ENCODE measurements at places on chromosomes 13 and 19.

- DNase-seq, result no peak
These were observed 2.7 kb downstream of the DACH1 start for GRCh38 chr13:71864094-71864985.

- no peak for DNase-seq
These were observed 87.4 kb upstream of the TEX29 start for GRCh38 chr13:111233080-111233479.

- DNase-seq, result no peak
These were observed 132.6 kb downstream of the EFNB2 start for GRCh38 chr13:106402866-106403265.

GRCh38 chr13:37621811-37622361, 23.3 kb upstream of the POSTN start:
- no peak for DNase-seq

- no peak for DNase-seq
These were observed 32.0 kb downstream of the SLC7A9 start for GRCh38 chr19:32837531-32837930.

DNA sequence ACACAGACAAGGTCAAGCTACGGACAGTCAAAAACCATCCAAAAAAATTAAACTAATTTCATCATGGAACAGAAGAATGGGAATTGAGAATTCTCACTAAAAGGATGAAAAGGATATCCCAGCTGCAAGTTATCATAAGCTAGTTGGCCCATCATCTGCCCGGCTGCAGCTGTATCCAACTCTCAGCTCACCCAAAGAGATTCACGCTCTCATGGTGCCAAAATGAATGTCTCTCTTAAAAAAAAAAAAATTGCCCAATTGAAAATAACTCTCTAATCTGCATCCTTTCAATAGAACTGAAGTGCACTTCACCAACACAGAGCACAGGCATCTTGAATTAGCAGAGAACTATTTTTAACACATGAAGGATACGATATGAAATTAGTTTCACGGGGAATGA, 20.0 kb downstream of the ENOX1 start:
- peak; percentile 79 for DNase-seq

GRCh38 chr19:40638327-40638726, 37.2 kb downstream of the LTBP4 start:
- DNase-seq, result no peak

- no peak for DNase-seq
These were observed 2.2 kb downstream of the ELOF1 start for GRCh38 chr19:11556634-11557420.

DNA sequence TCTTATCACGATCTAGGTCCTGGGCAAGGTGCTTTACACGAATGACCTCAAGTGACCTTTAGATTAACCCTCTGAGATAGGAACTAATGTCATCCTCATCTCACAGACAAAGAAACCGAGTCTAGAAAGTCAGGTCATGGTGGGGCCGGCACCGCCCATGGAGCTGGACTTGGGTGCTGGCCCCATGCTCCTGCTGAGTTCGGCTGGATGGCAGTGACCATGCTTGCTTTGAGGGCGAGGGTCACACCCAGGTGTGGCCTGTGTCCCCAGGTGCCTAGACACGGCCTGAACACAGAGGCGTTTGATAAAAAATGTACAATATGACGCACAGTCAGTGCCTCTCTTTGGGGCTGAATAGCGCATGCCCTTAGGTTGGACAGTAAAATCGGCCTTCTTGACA, 26.8 kb downstream of the COL4A2 start:
- DNase-seq, result no peak

GRCh38 chr19:45280471-45280961, 29.4 kb downstream of the MARK4 start:
- DNase-seq, result no peak

- DNase-seq, result peak; percentile 100
These were observed 86.2 kb downstream of the IRS2 start for GRCh38 chr13:109700176-109700575.

GRCh38 chr13:95067303-95067702, 233.9 kb downstream of the ABCC4 start:
- no peak for DNase-seq

DNA sequence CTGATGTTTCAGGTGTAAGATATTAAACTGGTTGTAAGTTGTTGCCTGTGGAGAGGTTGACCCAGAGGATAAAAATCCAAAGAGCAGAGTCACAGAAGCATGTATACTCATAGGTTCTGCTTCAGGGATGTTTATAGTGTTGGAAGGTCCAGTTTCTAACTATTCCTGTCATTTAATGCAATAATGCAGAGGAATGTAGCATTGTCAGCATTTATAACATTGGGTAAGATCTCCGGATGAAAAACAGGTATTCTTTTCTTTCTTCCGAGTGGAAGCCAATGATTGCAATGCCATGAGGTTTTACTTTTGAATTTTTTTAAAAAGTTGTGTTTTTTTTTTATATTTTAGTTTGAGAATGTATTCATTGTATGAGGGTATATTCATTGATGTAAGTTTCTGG, 771.0 kb downstream of the PCDH9 start:
- DNase-seq, result no peak

GRCh38 chr13:81246556-81246955, 905.6 kb upstream of the SPRY2 start:
- DNase-seq, result no peak

GRCh38 chr19:15124572-15125231, 17.5 kb downstream of the SYDE1 start:
- DNase-seq, result no peak

GRCh38 chr19:49767381-49767780, 580 bp downstream of the AP2A1 start:
- no peak for DNase-seq

DNA sequence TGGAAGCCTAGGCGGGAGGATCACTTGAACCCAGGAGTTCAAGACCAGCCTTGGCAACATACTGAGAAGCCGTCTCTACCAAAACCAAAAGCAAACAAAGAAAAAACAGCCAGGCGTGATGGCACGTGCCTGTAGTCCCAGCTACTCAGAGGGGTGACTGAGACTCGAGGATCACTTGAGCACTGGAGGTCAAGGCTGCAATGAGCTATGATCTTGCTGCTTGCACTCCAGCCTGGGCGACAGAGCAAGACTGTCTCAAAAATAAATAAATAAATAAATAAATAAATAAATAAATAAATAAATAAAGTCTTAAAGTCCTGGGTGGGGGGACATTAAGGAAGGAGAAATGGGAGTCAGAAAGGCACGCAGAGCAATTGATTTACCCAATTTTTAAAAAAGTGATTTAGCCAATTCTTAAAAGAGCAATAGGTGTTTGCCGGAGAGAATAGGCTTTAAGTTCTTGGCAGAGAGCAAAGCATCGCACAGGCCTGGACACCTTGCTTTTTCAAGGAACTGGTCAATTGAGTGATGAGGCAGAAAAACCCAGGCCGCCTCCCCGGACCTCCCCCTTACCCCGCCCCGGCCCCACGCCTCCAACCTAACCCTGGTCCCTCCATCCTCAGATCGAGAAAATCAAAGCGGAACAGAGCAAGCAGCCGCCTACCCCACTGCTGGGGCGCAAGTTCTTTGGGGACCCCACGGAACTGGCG, 9.5 kb upstream of the SHKBP1 start:
- DNase-seq, result peak; percentile 59

DNA sequence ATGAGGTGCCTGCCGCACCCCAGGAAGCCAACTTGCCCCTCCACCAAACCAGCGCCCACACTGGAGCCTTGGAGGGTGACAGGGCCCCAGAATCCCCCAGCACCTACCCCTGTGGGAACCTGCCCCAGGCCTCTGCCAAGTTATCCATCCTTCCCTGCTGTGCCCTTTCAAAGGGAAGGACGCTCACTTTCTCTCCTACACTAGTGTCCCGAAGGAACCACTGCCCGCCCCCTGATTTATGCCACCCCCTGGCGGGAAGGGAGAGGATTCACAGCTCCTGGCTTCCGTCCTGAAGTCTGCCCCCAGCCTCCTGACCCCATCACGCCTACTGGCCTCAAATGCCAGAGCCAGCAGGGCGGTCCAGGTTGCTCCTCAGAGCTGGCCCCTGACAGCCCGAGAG, 1.4 kb downstream of the EVI5L start:
- DNase-seq, result no peak

DNA sequence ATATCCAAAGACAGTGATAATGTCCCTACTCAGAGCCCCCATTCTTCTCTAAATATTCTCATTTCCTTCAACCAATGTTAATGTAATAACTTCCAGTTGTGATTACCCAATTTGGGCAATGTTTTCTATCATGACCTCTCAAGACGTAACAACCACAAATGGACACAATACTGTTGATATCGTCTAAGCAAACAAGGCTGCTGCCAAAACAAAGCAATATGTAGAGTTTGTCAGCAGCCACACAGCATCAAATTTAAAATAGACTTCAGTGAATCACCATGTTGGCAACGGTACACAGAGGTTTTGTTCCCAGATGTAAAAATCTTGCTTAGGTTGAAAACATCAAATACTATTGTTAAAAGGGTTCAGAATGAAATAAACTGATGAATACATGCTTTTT, 205.1 kb downstream of the DACH1 start:
- no peak for DNase-seq

DNA sequence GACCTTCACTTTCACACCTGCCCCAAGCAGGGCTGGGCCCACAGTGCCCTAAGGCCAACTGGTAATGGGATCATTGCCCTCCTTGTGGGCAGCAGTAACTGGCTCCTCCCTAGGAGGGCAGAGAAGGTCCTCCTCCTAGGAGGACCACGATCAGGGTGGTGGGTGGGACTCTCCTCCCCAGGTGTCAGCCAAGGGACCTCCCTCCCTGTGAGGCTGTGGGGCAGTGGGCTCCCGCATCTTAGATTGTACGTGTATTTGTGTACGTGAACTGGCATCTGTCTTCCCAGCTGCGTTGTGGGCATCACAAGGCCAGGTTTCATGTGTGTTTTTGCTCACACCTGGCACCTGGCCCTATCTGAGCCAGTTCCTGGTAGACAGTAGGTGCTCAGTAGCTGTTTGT, 111.8 kb downstream of the SOX1 start:
- no peak for DNase-seq

GRCh38 chr19:31096935-31097545, 252.2 kb downstream of the TSHZ3 start:
- no peak for DNase-seq

- DNase-seq, result no peak
These were observed 1411.5 kb downstream of the SLITRK5 start for GRCh38 chr13:89082623-89083022.

GRCh38 chr13:110382229-110382628, 75.1 kb downstream of the COL4A2 start:
- DNase-seq, result no peak

GRCh38 chr13:50080911-50081678, 65.9 kb downstream of the KCNRG start:
- peak; percentile 38 for DNase-seq

GRCh38 chr19:33254245-33254824, 28.7 kb upstream of the SLC7A10 start:
- no peak for DNase-seq

DNA sequence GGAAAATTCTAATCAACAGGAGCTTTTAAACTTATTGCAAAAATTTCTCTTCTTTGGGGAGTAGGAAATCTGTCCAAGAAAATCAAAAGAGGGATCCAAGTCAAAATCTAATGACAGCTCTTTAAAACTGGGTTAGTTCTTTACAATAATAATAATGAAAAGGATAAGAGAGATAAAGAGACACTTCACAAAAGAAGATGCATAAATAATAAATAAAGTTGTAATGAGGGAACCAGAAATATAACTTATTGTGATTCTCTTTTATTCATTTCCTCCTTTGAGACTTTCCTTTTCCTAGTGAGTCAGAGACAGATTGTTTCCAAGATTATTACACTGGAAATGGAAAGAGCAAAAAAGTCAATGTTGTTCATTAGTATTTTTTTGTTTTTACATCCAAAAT, 1029.3 kb downstream of the PCDH17 start:
- no peak for DNase-seq

DNA sequence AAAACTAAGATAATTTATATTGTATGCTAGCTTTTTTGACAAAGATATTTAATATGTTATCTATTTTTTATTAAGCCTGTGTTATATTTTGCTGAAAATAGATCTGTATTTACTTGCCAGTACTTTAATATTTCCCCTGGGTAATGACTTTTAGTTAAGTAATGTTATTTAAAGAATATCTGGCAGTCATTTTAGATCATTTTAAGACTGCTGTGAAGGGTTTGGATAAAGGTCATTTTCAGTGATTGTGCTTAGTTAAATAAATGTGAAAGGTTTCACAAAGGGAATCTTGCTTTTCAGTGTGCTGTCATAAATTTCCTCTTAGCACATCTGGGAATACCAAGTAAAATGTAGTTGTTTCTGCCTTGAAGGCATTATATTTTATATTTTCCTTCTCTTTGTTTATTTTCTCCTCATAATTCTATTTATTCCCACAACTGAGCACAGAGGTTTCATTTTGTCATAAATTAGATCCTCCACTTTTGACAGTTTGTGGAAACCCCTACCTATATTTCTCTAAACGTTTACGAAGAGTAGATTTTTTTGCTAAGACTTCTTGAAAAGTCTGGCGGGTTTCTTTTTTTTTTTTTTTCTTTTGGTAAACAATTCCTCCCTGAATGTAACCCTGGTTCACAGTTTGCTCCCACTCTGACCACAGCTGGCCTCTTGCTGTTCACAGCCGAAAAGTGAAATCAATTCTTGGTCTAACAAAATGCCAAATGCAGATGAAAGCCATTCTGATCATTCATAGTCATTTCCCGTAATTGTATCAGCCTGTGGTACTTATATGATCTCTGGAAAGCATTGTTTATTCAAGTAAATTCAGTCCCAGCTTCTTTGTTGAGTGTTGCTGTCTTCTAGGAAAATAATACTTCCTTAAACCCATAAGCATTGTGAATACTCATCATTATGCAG, 87.8 kb downstream of the MAB21L1 start:
- DNase-seq, result no peak

DNA sequence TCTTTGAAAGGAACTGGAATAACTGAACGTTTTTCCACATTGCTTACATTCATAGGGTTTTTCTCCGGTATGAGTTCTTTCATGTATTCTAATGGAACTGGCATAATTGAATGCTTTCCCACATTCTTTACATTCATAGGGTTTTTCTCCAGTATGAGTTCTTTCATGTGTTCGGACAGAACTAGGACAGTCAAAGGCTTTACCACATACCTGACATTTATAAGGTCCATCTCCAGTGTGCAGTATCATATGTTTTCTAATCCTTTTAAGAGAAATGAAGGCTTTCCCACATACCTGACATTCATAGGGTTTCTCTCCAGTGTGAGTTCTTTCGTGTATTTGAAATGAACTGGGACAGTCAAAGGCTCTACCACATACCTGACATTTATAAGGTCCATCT, 24.7 kb downstream of the ZNF564 start:
- DNase-seq, result no peak

GRCh38 chr19:31315652-31316051, 33.6 kb downstream of the TSHZ3 start:
- peak; percentile 66 for DNase-seq

DNA sequence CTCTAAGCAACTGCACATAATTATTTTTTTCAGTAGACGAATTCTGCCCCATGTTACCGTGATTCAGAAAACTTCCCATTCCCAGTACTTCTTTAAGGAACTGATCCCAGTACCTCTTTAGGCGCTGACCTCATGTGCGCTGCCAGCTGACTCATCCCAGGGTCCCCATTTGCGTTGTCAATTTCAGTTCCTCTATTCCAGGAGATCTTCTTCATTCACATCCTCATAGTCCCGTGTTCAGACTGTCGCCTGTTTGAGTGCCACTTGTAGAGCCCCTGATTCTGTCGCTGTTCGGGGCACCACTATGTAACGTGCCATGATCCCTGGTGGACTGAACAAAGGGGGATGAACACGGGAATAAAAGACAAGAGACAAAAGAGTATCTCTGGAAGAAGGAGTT, 16.4 kb downstream of the FPR3 start:
- DNase-seq, result no peak

All from DMS79 treated with DMSO at 0.1 percent for 48 hours (cell line).